ENCODE measurements at places on chromosomes 2 and 18.

DNA sequence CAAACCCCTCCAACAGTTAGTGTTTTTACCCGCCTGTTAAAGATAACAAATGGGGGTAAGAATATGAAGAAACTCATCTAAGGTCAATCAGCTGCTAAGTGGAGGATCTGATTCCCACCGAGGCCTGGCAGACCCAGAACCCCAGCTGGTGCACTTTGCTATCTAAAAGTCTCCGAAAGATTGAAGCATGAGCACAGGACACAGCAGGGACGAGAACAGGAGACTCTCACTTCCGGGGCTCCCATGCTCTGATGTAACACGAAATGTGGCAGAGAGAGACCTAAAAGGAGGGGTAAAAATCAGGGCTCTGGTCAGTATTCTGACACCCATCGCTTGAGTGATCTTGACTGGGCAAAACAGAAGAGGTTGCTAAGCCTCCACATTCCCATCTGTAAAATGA lies 119.7 kb downstream of the PDCL3 start:
- no peak for DNase-seq

DNA sequence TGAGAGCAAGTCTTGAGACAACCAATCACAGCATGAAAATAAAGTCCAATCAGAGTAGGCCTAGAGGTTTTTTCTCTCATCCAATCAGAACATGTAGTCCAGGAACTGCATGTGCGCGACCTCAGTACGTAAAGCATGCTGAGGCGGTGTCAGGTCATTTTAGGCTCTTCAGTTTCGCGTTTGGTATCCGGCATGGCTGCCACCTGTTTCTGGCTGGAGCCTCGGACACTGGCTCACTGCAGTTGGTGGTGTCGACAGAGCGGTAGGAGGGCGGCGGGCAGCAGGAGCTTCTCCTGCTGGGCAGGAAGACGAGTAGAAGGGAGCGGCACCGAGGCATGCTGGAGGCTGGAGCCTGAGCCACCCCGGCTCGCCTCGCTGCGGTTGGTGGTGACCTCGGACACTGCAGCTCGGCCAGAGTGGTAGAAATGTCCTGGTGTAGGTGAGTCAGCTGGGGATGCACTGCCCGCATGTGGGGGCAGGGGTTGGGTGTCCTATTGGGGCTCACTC lies 15.8 kb downstream of the CCDC74A start:
- DNase-seq = no peak

GRCh38 chr2:216615298-216616082 lies 17.7 kb upstream of the IGFBP2 start:
- DNase-seq = no peak

- DNase-seq = no peak
Observed at GRCh38 chr2:138893746-138894145, 113.6 kb upstream of the NXPH2 start.

DNA sequence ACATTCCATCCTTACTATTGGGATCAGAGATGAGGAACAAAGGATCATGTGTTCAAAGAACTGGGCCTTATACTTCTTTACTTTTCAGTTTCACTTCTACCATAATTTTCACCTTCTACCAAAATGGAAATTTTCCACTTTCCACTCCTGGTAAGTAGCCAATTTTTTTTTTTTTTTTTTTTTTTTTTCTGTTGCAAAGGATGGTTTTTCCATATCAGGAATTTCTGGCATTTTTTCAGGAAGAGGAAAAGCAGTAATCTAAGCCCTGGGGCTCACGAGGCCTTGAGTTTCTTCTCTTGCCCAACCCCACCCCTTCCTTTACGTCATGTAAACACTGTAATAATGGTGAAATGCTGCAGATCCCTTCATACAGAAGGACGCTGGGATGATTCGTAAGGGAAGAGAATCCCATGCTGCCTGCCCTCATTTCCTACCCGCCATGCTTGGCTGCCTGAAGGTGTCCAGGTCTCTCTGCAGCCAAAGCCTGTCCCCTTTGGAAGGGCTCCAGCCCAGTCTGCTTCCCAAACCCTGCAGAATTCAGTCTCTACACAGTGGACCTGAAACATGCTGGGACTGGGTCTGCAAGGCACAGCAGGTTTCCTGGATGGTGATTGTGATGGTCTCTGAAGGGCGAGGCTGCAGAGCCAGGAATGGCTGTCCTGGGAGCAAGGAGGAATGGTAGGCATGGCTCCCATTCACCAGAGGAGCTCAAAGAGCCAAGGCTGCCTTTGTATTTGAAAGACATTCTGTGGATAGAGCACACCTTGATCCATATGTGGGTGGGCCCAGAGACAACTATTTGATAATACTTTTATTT lies 57.0 kb downstream of the EFR3B start:
- no peak for DNase-seq

DNA sequence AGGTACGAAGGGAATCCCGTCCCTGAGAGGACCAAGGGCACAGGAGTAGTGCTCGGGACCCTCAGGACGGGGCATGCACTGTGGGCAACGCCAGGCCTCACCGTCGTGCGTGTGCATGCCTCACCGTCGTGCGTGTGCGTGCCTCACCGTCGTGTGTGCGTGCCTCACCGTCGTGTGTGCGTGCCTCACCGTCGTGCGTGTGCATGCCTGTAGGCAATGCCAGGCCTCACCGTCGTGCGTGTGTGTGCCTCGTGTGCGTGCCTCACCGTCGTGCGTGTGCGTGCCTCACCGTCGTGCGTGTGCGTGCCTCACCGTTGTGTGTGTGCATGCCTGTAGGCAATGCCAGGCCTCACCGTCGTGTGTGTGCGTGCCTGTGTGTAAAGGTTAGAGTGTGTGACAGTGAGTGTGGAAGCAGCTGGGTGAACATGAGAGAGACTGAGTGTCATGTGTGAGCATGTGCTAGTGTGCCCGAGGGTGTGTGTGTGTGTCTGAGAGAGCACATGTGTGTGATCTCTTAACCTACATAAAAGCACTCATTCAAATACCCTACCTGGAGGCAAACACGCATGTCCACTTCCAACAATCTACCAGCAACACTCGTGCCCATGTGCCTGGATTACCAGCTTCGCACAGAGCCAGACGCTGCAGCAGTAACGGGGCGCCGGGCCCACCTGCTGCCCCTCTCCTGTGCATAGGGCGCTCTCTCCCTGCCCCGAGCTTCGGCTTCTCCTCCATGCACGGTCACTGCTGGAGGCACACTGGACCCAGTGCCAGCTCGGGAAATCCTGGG lies 36.3 kb downstream of the ZNF516 start:
- no peak for DNase-seq

DNA sequence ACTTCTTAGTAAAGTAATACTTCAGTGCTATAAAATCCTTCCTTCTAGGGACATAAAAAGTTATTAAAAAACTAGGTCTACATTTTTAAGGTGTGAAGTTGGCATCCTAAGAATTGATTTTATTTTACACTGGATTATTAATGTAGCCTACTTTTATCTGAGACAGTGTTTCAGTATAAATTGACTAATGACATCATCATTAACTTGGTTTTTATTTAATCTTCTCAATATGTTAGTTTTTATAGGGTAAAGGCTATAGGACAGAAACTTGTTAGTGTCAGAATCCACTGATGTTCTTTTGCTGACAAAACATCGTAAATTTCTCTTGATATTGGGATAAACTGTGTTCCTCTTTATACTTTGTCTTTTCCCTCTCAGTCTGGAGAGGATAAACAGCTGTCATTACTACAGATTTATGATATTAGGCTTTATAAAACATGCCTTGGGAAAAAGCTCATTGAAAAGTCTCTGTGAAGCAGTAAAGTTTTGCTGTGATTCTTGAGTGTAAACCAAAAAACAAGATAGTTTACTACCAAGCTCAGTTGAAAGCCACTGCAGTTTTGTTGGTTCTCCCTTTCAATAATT lies 569.9 kb downstream of the EPHA4 start:
- DNase-seq = no peak

- DNase-seq = no peak
Observed at GRCh38 chr2:28642796-28643195, 108.8 kb upstream of the PPP1CB start.

GRCh38 chr2:167953776-167954175 lies 293.6 kb downstream of the STK39 start:
- DNase-seq = no peak

GRCh38 chr2:46230115-46230571 lies 67.1 kb upstream of the EPAS1 start:
- DNase-seq = no peak

GRCh38 chr18:3867864-3868311 lies 417.9 kb downstream of the TGIF1 start:
- no peak for DNase-seq

DNA sequence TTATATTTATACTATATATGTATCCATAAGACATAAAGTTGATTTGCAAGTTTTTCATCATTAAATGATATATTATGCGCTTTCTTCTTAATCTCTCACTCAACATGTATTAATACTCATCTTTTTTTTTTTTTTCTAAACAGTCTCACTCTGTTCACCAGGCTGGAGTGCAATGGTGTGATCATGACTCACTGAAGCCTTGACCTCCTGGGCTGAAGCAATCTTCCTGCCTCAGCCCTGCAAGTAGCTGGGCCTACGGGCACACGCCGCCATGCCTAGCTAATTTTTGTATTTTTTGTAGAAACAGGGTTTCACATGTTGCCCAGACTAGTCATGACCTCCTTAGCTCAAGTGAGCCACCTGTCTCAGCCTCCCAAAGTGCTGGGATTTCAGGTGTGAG lies 51.4 kb upstream of the MAP4K3 start:
- no peak for DNase-seq

DNA sequence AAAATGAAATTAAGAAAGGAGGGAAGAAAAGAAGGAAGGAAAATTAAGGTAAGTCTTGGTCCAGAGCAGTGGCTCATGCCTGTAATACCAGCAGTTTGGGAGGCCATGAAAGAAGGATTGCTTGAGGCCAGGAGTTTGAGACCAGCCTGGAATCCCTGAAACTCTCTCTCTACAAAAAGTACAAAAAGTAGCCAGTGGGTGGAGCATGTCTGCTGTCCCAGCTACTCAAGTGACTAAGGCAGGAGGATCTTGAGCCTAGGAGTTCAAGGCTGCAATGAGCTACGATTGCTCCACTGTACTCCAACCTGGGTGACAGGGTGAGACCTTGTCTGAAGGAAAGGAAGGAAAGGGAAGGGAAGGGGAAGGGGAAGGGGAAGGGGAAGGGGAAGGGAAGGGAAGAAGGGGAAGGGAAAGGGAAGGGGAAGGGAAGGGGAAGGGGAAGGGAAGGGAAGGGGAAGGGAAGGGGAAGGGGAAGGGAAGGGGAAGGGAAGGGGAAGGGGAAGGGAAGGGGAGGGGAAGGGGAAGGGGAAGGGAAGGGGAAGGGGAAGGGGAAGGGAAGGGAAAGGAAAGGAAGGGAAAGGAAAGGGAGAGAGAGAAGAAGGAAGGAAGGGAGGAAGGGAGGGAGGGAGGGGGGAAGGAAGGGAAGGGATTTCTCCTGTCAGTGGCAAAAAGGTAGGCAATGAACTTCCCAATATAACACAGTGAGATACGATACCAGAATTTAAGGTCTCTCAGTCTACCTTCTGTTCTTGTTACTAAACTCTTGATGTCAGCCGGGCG lies 412.8 kb downstream of the CMPK2 start:
- DNase-seq = no peak

- DNase-seq = no peak
Observed at GRCh38 chr18:76654577-76654976, 159.5 kb upstream of the ZNF516 start.

GRCh38 chr2:203535078-203535783 lies at the start of gene RAPH1:
TSS of gene RAPH1 (minus strand) at chr2:203535301. CDS start at chr2:203495353, 39,948 bp downstream.
- DNase-seq = peak; percentile 16

GRCh38 chr18:43081396-43081795 lies 34.1 kb downstream of the RIT2 start:
- DNase-seq = no peak

- DNase-seq = no peak
Observed at GRCh38 chr18:60182223-60182622, 190.4 kb downstream of the MC4R start.

DNA sequence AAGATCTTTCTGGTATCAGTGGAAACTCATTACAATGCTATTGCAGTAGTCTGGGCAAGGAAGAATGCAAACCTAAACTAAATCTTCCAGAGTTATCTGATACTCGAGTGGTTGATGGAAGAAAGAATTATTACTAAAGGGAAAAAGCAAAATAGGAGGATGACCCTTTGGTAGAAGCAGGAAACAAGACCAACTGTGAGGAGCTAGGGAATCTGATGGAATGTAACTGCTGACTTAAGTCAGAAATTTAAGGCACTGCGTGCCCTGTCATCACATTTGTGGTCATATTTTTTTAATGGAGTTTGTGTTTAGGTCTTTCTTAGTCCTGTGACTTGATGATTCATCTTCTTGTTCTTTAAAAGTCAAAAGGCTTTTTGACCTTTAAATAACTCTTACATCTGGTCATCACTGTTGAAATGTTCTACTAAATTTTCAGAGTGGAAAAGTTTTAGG lies 36.5 kb upstream of the ARMC9 start:
- DNase-seq = no peak

- DNase-seq = no peak
Observed at GRCh38 chr18:2826581-2826980, 20.2 kb upstream of the EMILIN2 start.

DNA sequence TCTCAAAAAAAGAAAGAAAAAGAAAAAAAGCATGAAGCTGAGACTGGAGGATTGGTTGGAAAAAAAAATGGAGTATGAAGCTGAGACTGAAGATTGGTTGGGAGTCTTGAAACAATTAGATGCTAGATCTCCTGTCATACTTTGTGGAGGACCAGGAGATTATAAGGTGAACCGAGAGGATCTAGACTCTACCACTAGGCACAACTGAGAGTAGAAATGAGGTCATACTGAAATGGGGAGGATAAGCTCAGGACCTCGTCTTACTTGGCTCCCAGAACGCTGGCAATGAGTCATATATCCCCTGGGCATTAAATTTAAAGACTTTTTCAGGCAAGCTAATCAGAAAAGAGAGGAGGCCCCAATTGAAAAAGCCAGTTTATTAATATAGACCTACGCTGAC lies 3.3 kb upstream of the ORC2 start:
- no peak for DNase-seq

- DNase-seq = no peak
Observed at GRCh38 chr2:86292571-86293515, 44.6 kb downstream of the REEP1 start.

DNA sequence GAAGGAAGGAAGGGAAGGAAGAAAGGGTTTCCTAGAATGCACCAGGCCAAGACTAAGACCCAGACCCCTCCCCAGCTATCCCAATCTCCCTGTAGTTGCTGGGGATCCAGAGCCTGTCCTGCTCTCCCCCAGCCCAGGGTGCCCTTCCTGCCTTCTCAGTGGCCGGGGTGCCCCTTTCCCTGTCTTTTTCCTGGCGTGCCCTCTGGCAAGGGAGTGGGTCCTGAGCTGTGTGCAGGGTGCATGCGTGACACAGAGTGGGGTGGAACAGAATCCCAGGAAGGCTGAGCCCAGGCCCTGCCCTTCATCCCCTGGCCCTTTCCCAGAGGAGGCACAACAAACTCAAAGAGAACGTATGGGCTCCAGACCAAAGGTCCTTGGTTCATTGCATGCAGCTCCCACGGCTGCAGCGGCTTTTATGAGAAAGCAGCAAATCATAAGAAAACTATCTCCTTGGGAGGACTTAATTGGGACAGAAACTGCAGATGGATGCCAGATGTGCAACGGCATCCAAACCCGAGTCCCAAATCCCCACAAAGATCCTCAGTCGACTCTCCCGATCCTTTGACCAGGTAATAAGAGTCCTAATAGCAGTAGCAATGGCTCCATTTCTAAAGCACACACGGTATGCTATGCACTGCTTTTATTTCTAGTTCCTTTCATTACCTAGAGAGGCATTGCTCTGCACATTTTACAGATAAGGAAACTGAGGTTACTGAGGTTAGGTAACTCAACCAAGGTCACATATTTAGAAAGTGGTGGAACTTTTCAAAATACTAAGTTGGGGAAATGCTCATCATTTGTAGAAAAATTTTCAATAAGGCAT lies 12.7 kb upstream of the ARID5A start:
- DNase-seq = no peak
